Stimulated activated CD8-positive, alpha-beta memory T cell treated with anti-CD3 and anti-CD28 coated beads, Interleukin-15, amount 100 ng/mL, for 1 hour (primary cell): ENCODE measurements at places on chromosomes 1 and 21.

DNA sequence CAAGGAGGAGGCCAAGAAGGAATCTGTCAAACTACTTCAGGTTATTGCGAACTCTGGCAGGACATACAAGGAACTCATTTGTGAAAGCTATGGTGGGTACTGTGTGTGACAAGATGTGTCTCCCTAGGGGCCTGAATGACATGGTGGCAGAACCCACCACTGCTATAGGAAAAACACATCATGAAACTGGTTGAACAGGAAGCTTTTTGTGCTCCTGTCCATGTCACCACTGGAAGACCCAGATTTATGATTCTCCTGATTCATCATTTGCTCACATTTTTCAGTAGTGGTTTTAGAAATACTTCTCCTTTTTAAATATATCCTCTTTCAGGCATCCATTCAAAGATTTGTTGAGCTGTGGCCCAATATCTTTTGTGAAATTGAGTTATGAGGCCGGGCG is 23.6 kb downstream of the ARMH1 start:
- no peak for DNase-seq

DNA sequence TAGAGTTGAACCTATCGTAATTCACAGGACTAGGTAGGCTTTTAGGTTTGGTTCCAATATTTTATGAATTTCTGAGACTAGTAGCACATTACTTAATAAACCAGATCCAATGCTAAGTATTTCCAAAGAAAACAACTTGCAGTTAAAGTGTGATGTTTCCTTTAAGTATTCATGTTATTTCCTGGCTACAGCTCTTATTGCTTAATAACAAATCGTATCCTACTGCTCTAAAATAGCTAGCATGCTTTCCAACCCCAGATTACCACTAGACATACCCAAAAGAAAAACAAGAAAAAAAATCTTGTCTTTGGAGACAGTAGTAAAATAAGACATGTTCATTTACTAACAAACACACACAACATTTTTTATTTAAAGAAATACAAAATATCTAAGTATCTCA is 898 bp downstream of the KRTAP27-1 start:
- DNase-seq = no peak

GRCh38 chr21:37429356-37429755 is 62.8 kb downstream of the DYRK1A start:
- DNase-seq = no peak

GRCh38 chr1:173403996-173404395 is 73.1 kb upstream of the PRDX6 start:
- DNase-seq = no peak

GRCh38 chr1:165257969-165258459 is 98.5 kb downstream of the LMX1A start:
- DNase-seq = no peak

GRCh38 chr1:35298464-35298863 is 30.0 kb downstream of the ZMYM4 start:
- no peak for DNase-seq

DNA sequence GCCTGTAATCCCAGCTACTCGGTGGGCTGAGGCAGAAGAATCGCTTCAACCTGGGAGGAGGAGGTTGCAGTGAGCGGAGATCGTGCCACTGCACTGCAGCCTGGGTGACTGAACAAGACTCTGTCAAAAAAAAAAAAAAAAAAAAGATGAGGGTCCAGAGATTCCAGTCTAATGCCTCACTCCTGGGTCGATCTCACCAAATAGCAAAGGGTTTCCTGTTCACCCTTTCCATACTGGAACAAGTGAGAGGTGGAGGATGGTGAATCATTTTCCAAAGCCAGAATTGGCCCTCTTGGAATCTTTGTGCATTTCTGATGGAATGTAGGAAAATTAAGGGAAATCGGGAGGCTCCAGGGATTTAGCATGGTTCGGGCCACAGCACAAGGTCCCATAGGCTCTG is 58.1 kb upstream of the ZNF648 start:
- DNase-seq = no peak

DNA sequence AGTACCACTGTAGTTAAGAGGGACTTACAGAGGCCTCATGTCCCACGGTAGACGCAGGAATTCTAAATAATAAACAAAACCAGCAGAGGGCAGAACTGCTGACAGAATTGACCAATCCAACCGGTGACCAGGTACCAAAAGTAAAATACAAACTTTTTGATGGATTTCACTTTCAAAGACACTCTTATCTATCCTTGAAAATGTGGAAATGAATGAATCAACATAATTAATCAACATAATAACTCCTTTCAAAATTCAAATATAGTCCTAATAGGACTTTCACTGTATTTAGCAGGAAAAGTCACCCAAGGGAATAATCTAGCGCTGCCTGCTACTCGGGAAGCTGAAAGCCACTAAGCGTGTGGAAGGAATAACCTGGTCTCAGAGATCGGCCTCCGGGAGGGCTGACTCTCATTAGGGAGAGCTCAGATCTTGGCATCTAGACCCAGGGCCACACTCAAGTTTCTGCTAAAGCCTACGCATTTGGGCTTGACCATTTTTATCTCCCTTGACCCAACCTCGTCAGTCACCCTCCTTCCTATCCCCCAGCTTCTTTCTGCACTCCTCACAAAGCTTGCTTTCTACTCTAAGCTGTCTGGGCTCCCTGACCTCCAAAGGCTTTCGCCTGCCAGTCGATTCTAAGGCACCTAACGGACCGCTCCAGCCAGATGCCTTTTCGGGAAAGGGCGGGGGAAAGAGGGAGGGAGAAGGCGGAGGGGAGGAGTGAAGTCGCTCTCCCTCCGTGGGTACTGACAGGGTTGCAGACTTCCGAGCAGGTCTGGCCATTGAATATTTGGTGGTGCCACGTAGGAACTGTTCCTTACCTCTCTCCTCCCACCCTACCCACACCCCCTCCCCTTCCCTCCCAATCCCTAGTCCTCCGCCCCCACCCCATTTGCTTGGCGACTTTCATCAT is 1.6 kb downstream of the COL11A1 start:
- DNase-seq = no peak

DNA sequence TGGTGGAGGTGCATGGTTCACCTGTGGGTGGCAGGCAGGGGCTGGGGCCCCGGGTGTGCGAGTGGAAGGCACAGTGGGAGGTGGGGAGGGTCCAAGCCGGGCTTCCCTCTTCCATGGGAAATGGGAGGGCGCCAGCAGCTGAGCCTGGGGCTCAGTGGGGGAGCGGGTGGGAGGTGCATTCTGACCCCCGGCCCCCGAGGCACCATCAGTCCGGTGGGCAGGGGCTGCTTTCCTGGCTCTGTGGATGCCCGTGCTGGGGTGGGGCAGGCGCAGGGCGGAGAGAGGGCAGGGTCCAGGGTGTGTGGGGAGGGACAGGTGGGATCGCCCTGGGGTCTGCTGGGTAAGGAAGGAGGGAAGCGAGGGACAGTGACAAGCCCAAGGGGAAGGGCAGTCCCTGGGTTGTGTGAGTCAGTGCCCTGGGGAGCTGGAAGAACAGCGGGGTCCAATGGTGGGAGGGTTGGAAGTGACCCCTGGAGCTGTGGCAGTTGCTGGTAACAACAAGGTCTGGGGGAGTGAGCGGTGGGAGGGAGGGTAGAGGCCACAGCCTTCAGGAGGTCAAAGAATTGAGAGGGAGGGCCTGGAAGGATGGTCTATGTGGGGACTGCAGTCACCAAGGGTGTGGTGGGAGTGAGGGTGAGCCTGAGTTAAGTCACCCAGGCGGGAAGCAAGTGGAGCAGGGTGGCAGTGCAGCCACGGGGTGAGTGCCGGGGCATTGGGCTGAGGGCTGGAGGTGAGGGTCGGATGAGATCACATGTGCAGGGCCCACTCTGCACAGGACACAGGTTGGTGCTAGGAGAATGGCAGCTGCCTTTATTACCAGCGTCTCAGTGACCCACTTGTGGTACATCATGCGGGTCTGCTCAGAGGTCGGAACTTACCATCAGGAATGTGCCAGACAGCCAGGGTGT is 29.6 kb downstream of the LHX4 start:
- DNase-seq = no peak
